ENCODE measurements at places on chromosomes 3 and 15.

DNA sequence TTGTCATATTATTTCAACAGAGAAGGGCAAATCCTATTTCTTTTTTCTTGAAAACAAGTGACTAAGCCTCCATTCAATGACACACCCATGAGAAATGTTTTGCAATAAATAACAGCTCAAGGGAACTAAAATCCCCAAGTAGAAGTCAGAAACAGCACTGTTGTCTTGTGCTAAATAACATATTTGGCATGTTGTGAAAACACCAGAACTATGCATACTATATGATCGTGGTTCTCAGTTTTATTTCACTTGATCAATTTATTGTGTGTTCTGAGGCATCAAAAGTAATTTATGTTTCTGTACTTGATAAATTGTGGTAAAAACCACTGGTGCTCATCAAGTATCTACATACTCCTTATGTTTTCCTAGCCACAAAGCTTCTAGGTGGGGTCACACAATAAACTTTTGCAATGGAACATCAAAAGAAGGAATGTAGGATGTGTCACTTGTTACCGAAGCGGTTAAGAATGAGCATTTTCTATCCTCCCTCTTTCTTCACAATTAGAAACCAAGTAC lies 691.7 kb upstream of the CBLB start:
- DNase-seq: no peak

DNA sequence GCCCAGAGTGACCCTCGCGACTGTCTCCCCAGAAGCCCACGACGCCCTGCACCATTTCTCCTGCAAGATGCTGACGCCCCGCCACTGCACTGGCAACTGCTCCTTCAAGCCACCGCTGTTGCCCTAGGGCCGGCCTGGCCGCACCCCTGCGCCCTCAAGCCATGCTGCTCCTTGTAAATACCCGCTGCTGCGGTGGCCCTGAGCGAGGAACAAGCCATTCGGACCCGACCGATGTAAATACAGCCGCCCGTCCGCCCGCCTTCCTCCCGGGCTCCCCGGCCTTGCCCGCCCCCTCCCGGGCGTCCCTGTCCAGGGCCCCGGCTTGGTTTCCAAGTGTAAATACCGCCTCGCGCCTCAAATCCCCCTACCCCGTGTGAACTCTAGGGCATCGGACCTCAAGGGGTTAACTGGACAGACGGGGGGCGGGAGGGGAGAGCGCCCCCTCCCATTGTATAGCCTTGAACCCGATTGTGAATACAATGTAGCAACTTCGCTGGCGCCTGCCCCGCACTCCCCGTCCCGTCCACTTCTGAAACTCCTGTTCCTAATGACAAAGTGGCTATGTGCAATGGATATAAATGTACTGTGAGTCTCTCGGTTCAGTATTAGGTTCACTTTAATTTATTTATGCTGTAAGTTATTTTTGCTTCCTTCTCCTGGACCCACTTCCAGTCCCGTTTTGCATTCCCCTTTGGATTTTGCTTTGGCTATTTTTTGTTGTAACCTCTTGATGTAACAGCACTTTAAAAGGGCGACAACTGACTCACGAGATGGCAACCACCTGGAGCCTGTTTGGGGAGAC lies 5.9 kb downstream of the RNU6-1 start:
- no peak for DNase-seq

DNA sequence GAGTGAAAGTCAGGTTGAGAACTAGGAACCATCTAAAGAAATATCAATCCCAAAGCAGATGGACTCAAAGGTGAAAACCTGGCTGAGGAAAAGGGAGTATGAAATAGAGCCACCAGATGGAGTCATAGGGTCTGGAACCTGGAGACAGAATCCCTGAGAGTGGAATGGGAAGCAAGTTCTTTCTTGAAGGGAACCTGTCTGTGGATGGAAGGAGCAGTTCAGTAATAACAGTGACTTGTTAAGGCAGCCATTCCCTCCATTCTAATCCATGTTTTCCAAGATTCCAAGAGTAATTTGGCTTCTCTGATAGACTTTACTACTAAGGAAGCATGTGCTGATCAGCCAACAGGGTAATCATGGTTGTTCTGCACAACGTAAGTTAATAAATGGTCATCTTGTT lies 22.5 kb upstream of the AQP9 start:
- DNase-seq: no peak

- no peak for DNase-seq
These were observed 35.4 kb downstream of the MAPK6 start for GRCh38 chr15:52054381-52054780.

DNA sequence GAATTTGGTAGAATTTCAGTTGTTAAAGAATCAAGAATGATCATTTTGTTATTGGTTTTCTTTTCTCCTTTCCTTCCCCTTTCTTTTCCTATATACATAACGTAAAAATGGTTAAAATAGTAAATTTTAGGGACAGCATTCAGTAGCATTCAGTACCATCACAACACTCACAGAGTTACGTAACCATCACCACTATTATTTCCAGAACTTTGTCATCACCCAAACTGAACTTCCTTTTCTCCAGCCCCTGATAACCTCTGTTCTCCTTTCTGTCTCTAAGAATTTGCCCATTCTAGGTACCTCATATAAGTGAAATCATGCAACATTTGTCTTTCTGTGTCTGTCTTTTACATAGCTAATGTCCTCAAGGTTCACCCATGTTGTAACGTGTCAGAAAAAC lies 165.3 kb downstream of the AKAP13 start:
- no peak for DNase-seq

DNA sequence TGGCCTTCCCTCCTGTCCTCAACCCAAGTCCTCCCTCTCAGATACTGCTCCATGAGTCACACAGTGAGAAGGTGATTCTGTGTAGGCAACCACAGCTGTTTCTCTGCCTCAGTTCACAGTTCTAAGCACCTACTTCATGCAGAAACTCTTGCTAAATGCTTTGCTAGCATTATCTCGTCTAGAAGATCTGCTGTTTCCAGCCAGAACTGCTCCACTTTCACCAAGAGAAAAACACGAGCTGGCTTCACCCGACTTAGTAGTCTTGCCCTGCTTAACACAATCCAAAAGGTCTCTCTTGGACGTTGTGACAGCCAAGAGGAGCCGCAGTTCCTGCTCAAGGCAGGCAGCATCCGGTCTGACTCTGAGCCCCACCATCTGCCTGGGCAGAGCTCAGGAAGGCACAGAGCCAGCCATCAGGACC lies 272.1 kb downstream of the UACA start:
- no peak for DNase-seq

- DNase-seq: no peak
These were observed 77.6 kb downstream of the CMSS1 start for GRCh38 chr3:99895131-99895696.

DNA sequence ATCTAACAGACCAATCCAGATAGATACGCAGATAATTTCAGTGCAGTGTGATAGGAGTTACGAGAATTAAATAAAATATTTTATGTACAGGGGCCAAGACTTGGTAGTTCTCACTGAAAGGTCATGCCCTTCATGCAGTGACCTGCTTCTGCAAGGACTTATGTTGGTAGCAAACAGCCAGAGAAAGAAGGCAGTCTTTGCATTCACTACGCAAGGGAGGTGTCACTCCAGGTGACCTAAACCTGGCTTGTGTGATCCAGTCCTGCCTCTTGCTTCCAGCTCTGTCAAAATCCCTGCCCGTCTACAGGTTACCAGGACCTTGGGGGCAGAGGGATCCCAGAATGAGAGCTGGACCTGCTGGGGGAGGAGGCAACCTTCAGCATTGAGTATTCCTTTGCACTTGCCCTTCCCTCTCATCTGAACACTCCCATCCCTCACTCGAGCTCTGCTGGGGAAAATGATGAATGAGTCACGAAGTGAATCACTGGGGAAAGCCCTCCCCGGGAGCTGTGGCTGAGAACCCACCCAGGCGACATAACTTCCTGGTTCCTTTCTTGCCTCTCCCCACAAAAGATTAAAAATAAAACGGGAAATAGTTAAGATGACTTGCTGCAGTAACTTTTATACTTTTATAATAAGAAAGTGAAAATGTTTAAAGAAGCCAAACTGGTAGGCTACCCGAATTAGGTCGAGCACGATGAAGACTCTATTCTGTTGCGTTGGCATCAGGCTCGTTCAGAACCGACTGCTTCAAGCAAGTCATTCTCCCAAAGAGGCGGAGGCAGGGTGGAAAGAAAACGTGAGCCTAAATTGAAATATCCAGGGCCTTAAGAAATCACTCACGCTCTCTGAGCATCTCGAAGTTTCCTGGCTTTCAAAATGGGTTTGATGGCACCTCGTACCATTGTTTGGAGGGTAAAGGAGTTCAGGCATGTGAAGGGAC lies 216.1 kb downstream of the SLCO3A1 start:
- no peak for DNase-seq
